ENCODE measurements at places on chromosomes 11 and 22.

DNA sequence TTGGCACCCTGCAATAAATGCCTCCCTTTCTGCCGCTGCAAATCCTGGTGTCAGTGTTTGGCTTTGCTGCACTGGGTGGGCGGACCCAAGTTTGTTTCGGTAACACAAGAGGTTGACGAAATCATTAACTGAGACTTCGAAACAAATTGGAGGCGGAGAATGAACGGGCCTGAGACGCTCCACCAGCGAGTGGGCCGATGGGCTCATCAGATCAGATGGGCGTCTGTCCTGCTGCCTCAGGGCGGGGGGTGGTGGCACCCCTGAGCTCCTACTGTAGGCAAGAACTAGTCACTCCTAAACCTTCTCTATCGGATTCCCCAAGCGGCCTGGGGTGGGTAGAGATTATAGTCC lies 918 bp upstream of the CAPN5 start:
- DNase-seq = no peak

GRCh38 chr11:116117331-116118137 lies 613.3 kb upstream of the CADM1 start:
- DNase-seq = no peak

- no peak for DNase-seq
Observed at GRCh38 chr11:88043149-88043548, 132.1 kb downstream of the RAB38 start.

GRCh38 chr11:73203790-73204189 lies 14.3 kb upstream of the P2RY2 start:
- DNase-seq = no peak

DNA sequence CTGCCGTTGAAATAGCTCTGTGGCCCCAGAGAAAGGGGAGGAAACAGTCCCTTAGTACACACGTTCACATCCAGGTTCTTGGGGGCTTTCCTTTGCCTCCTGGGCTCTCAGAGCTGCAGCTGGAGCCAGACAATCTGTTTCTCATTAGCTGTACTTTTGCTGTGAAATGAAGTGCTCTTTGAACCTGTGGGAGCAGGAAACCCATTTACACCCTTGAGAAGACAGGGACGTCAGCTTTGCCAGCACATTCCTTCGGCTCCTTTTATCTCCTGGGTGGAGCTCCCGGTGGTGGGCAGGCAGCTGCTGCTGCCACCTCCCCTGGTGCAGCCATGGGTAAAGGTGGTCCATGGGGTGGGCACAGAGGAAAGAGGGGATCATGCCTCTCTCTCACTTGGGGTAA lies 80.6 kb upstream of the TIMP3 start:
- no peak for DNase-seq

DNA sequence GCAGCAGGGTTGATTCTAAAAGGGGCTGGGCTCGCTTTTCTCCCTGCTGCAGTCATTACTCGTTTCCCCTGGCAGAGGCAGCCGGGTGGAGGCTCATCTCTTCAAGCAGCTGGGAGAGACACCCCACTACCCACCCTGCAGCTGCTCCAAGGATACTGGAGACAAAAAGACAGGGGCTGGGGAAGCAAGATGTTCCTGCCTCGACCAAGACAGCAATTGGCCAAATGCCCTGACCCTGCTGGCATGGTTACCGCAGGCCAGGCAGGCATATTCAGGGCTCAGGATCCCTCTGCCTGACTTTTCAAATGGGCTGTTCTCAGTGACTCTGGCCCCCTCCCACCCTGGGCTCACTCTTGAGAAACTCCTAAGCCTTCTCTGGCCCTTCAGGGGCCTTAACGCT lies 6.8 kb upstream of the RGL4 start:
- DNase-seq = no peak

- no peak for DNase-seq
Observed at GRCh38 chr11:86442827-86443226, 68.1 kb downstream of the CCDC81 start.

GRCh38 chr22:28956506-28956905 lies 73.1 kb downstream of the ZNRF3 start:
- no peak for DNase-seq

DNA sequence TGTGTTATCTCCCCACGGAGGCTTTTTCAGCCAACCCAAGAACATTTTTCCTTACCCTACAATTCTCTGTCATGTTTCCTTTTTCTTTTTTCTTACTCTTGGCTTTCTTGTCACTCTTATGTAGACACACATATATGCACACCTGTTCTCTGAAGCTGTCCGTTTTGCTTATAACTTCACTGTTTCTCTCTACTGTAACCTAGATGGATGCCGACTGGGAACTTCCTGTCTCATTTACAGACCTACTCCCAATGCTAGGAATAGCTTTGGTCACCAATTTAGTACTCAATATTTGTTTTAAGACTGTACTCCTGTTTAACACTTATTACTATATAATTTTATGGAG lies 9.9 kb upstream of the CASP12 start:
- DNase-seq = no peak

DNA sequence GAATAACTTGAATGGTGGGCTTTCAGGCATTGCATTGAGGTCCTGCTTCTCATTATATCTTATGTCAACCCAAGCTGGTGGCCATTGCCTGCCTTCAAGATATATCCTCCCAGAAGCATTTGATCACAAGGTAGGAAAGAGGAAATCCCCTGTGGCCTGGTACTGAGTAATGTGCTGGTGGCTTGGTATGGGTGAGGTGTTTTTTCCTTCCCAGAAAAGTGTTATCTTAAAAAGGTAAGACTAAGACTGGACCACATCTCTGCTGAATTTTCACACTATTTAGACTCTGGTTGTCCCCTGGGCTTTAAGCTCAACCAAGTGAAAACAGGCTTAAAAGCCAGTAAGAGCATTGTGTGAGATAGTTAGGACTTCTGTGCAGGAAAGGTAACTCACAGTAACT lies 3.7 kb downstream of the INSC start:
- DNase-seq = no peak

GRCh38 chr11:66851698-66852465 lies 5.0 kb upstream of the LRFN4 start:
- no peak for DNase-seq

- no peak for DNase-seq
Observed at GRCh38 chr22:33389936-33390335, 331.8 kb upstream of the SYN3 start.

All from retina (tissue), 1 donor.